ENCODE measurements at places on chromosomes 7 and 10. TPM values are rescaled to one million over a fixed set of nuclear protein-coding genes. Genes with fewer than 3 reads are reported as not detected.

DNA sequence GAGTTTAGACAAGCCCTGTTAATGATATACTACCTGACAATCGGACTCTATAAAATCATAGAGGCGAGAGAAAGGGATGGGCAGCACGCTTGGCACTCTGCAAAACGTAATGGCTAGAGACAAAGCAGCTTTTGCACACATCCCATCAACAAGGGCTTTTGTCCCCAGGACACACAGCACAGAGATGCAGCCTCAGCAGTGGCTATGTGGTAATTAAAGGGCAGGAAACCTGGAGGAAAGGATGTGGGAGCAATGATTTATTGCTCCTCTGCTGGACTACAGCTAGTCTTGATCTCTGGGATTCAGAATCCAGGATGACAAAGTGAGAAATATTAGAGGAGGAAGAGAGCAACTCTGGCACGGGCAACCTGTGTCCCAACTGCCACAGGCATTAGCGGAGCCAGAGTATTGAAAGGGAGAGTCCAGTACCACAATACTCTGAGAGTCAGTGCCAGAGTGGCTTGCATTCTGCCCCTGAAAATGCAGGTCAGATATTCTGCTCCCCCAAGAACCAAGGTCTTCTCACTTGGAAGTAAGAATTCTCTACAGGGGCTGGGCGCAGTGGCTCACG, 96.5 kb downstream of the ARMH3 start:
- DNase-seq = no peak

The PAX4 gene
- total RNA-seq = not detected

GRCh38 chr7:24318326-24318725, 34.3 kb downstream of the NPY start:
- no peak for DNase-seq

GRCh38 chr10:15737656-15738055, 17.9 kb upstream of the ITGA8 start:
- DNase-seq = no peak

DNA sequence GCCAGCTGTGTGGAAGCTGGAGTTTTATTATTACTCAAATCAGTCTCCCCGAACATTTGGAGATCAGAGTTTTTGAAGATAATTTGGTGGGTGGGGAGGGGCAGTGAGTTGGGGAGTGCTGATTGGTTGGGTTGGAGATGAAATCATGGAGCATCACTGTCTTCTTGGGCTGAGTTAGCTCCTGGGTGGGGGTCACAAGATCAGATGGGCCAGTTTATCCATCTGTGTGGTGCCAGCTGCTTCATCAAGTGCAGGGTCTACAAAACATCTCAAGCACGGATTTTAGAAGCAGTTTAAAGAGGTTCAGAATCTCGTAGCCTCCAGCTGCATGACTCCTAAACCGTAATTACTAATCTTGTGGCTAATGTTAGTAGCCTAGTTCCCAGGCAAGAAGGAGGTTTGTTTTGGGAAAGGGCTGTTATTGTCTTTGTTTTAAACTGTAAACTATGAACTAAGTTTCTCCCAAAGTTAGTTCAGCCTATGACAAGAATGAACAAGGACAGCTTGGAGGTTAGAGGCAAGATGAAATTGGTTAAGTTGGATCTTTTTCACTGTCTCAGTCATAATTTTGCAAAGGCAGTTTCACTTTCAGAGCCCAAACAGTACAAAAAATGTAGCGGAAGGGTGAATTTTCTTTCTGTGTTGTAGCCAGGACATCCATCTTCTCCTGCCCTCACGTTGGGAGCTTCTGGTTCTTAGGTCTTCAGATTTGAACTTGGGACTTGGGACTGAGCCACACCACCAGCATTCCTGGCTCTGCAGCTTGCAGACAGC, 43.1 kb downstream of the KLF6 start:
- DNase-seq = no peak

- no peak for DNase-seq
These were observed 69.3 kb upstream of the PDZD8 start for GRCh38 chr10:117444497-117445040.

The IKZF1 gene
- 1.2 TPM for total RNA-seq

The DMBT1 gene
- not detected for total RNA-seq

DNA sequence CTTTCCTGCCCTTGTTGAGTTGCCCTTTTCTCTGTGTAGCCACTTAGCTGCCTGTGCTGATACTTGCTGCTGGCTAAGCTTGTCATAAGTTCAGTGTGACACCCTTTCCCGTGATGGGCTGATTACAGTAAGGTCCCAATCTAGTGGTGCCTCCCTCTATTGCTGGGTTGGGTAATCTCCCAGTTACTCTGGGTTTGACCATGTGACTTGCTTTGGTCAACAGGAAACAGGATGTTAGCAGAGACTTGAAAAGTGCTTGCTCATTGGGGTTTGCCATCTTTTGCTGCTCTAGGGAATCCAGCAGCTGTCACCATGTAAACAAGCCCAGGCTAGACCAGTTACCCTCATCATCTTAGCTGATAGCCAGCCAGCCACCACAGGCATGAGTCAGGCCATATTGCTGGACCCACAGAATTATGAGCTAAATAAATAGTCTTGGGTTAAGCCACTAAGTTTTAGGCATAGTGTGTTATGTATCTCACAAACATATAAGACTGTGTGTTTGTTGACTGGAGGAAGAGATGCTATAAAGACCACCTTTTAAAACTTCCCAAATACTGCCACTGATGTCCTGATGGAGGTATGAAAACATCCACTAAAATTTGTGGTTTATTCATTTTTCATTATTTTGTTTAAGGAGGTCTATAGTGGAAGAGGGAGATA, 4.0 kb upstream of the LEP start:
- DNase-seq = no peak

DNA sequence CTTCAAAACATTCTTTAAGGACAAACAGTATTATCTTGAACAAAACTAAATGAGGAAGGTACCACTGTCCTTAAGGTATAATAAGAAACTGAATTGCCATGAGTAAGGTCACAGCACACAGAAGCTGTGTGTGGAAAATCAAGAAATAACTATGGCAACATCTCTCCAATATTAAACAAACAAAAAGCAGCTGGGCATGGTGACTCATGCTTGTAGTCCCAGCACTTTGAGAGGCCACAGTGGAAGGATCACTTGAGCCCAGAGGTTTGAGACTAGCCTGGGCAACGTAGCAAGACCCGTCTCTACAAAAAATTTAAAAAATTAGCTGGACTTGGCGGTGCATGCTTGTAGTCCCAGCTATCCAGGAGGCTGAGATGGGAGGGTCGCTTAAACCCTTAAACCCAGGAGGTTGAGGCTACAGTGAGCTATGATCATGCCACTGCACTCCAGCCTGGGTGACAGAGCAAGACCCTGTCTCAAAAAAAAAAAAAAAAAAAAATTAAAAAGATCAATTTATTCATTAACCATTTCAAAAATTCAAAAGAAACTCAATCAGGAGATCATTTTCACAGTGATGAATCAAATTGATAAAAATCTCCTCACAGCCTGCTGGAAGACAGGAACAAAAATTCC, 195.4 kb downstream of the SKIDA1 start:
- no peak for DNase-seq

The UCMA gene
- not detected for total RNA-seq

Measured in frontal cortex (tissue), 4 donors.